ENCODE measurements at places on chromosomes 6 and 20.

- no peak for DNase-seq
Measured at GRCh38 chr20:50274570-50275430, 84.2 kb downstream of the CEBPB start.

DNA sequence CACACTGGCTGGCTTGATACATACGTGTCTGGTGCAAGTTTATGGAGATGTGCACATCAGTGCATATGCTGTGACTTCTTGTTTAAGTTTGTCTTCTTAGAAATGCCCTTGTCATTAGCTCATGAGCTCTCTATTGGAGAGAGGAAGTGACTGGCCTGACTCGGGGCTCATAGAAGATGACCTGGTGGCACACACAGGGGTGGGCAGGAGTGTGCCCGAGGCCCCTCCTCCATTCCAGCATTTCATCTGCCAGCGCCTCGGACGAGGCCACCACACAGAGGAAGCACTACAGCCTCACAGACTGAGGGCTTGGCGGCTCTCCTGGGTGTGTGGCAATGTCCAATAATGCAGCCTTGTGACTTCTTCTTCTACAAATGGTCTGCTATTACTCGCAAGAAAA, 109.7 kb downstream of the FAM120B start:
- no peak for DNase-seq

- DNase-seq = no peak
Measured at GRCh38 chr6:24272553-24272952, 85.3 kb downstream of the DCDC2 start.

- no peak for DNase-seq
Measured at GRCh38 chr6:126724821-126725220, 384.9 kb downstream of the CENPW start.

DNA sequence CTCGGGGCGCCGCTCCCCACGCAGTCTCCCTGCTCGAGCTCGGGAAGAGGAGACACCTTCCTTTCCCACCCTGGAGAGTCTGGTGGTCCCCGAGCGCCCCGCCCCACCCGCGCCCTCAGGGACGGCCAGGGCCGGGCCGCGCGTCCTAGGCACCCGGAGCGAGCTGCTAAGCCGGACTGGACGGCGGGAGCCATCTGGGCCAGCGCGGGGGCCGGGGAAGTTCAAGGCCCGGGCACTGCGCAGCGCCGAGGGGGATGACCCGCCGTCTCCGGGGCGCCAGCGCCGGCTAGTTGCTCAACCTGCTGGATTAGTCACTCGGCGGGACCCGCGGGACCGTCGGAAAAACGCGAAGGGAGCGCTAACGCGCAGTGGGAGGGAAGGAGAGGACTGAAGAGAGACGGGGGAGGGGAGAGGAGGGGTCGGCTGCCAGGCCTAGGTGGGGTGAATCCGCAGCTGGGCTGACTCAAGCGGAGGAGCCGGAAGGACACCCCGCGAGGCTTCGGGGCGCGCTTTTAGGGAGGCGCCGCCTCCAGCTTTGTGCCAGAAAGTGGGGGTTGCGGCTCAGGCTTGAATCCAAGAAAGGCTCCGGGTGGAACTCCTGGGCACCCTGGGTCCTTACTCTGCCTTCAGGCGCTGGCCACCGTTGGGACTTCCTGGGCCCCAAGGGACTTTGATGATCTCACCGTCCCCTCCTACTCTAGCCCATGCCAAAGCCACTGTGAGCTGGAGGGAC, 75.7 kb upstream of the FOXP4 start:
- DNase-seq = no peak

DNA sequence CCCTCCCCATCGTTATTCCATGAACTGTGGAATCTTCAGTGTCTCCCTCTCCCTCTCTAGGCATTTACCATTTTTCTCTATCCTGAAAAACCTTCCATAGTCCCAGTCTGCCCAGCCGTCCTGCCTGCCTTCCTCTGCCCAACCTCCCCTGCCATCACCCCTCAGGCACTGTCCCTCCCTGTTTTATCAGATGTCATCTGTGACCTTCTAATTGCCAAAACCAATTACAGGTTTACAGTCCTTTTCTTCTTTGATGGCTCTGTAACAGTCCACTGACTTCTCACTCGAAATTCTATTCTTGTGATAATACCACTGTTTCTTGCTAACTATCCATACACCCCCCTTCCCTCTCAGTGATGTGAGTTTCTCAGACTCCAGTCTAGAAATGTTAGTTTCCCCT, 2.3 kb upstream of the SLC23A2 start:
- DNase-seq = no peak

GRCh38 chr20:30594112-30594511, 663.4 kb upstream of the DEFB115 start:
- no peak for DNase-seq

- DNase-seq = peak; percentile 73
Measured at GRCh38 chr6:2891768-2892170, 11.3 kb downstream of the SERPINB9 start.

GRCh38 chr6:81741689-81742088, 10.8 kb downstream of the TENT5A start:
- no peak for DNase-seq

- DNase-seq = no peak
Measured at GRCh38 chr6:42313941-42314570, 96.4 kb upstream of the MRPS10 start.

Measured in stimulated activated CD4-positive, alpha-beta T cell treated with anti-CD3 and anti-CD28 coated beads, Interleukin-4, amount 100 ng/mL, for 24 hours (primary cell).